ENCODE measurements at places on chromosomes 6 and 20.

GRCh38 chr20:23127506-23128279 is 41.6 kb upstream of the CD93 start:
- DNase-seq: no peak

DNA sequence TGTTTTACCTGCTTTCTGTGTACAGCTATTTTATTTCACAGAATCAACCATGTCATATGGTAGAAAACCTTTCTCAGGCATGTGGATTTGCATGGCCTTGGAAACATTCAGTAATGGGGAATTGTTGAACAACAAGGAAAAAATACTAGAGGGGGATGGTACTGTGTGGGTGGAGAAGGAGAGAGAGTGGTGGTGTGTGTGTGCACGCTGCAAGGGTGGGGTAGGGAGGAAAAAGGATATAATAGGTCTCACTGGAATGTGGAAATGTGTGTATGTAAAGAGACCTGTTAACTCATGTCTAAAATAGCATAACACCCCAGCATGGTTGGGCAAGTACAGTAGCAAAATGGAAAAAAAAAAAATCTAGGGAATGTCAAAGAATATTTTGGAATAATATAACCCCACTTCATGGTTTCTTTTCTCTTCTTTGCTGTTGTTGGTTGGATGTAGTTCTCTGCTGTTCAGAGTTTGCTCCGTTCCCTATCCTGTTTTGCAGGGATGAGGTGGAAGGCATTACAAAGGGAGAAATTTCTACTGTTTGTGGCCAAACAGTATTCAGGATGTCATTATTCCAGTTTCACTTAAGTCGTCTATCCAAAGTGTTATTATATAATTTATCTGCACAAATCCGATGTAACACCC is 93.9 kb upstream of the CITED2 start:
- no peak for DNase-seq

DNA sequence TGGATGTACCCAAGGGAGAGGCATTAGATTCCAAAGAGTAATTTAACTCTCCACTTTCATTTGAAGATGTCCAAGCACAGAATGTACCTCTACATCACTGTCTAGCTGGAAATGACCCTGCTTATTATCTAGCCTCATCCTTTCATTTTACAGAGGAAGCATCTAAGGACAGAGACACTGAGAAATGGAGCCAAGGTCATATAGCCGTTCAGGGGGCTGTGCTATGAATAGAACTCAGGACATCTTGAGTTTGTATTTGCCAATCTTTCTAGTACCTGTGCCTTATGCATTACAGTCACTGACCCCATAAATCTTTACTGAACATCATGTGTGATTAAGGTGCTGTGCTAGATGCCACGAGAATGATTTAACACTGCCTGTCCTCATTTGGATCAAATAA is 138.2 kb upstream of the SPTLC3 start:
- DNase-seq: no peak

GRCh38 chr6:45880159-45880558 is 135.5 kb downstream of the CLIC5 start:
- no peak for DNase-seq

DNA sequence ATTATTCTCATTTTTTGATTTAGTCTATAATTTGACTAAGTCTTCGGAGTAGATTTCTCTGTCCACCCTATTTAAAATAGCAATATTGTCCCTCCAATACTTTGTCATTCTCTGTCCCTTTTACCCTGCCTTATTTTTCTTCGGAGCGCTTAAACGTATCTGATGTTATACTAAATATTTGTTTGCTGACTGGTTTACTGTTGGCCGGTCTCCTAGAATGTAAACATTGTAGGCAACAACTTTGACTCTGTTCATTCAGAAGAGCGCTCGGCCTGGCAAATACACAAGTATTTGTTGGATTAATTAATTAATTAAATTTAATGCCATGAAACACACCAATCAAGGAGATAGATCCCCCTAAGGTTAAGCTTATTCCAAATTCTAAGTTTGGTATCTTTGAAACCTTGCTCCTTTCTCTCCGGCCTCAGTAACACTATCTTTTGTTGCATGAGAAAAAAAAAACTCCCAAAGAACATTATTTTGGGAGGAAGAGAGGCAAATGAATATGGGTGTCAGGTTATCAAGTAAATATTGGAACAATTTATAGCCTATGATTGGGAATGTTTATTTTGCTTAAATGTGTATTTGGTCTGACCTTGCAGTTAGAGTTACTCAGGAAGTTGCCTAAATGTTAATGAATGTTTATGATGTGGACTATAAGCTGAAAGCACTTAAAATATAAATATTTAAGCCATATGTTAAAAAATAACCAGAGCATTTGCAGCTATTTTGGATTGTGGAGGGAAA is 231.1 kb downstream of the SOX4 start:
- no peak for DNase-seq

DNA sequence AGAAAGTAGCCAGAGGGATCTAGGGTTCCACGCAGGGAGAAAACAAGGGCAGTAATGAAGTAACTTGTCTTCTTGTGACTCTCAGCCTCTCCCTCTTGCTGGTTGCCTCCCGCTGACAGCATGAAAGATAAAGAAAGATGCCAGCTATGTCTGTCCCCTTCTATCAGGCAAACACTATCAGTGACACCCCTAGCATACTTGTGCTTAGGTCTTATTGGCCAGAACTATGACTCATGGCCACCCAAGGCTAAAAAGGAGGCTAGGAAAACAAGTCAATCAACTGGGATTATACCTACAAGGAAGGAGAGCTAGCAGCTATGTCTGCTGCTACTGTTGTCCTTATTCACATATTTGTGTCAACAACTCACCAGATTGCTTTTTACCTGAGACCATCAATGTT is 206.8 kb upstream of the SOX4 start:
- DNase-seq: no peak

GRCh38 chr6:81003156-81003555 is 749.3 kb downstream of the TENT5A start:
- no peak for DNase-seq

- DNase-seq: no peak
Observed at GRCh38 chr6:131924881-131925474, 26.2 kb downstream of the CCN2 start.

DNA sequence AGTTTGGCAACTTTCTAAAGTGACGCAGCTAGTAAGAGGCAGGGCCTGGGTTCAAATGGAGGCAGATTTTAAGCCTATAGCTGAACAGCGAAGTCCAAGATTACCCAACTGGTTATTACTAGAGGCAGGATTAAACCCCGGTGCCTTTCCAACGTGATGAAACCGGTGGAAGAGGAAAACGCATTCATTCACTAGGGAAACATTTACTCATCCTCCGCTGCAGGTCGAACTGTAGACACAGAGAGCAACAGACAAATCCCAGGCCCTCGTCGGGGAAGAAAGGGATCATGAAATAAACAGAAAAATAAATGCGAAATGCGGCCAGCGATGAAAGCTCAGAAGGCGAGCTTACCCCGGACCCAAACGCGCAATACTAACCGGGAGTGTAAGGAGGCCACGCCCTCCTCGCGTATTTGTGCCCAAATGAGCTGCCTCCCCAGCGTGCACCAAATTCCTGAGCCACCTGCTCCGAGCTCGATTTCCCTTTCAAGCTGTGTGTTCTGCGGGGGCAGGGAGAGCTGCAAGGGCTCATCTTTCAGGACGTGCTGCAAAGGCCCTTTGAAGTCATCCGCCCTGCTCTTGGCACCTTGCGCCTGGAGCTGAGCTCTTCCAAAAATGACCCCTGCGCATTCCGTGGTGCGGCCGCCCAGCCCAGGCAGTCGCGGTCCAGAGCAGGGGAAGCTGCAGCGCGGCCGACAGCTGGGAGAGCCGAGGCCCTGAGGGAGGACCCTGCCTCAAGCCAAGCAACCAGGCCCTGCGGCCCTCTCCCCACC is 46.9 kb downstream of the PDYN start:
- DNase-seq: no peak

Data from stimulated activated CD8-positive, alpha-beta memory T cell treated with anti-CD3 and anti-CD28 coated beads, Interleukin-7, amount 100 ng/mL, for 24 hours (primary cell).